ENCODE measurements at places on chromosomes 1 and 21. TPM values are rescaled to one million over a fixed set of nuclear protein-coding genes. Genes with fewer than 3 reads are reported as not detected.

- no peak for DNase-seq
These were observed 597.6 kb downstream of the ADGRL2 start for GRCh38 chr1:82398357-82398756.

The RSPO1 gene
- polyA plus RNA-seq: not detected

GRCh38 chr1:30916296-30916695 lies 7.7 kb upstream of the SDC3 start:
- no peak for DNase-seq

DNA sequence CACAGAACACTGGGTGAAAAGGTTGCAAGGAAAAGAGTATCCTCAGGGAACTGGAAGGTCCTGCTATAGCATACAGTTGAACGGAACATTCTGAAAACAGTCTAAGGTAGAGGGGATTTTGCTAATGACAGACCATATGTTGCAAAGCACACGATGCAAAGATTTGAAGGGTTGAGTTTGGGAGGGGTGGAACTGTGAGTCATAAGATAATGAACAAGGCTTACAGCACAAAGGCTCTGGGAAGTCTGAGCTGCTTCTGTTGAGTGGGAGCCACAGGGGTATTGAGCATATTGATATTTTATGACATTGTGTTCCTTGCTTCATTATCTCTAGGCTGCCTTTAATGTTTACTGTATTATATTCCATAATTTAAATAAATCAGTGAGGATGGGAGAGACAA lies 104.9 kb downstream of the PLPPR4 start:
- no peak for DNase-seq

GRCh38 chr1:28154078-28154594 lies 22.4 kb downstream of the PTAFR start:
- DNase-seq: no peak

The BMP8B gene
- polyA plus RNA-seq: 7.2 TPM

The OR10J5 gene
- polyA plus RNA-seq: not detected

GRCh38 chr1:154714052-154714623 lies 106.2 kb upstream of the ADAR start:
- no peak for DNase-seq

The HMCN1 gene
- polyA plus RNA-seq: 0.54 TPM

DNA sequence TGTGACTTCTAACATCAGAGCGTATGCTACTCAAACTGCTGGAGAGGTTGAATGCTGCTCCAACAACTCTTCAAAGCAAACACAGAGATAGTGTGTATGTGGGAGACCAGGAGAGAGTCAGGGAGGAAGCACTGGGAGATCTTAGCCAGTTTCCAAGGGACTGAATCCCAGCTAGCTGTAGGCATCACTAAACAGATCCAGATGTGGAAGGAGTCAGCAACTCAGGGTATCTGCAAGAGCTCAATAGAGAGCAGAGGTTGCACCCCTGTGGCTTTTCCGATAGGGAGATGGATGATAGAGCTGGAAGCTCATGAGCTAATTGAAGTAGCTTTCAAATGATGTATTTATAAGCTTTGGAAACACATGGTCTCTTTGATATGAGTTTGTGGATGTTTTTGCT lies 168.9 kb upstream of the HOOK1 start:
- no peak for DNase-seq

DNA sequence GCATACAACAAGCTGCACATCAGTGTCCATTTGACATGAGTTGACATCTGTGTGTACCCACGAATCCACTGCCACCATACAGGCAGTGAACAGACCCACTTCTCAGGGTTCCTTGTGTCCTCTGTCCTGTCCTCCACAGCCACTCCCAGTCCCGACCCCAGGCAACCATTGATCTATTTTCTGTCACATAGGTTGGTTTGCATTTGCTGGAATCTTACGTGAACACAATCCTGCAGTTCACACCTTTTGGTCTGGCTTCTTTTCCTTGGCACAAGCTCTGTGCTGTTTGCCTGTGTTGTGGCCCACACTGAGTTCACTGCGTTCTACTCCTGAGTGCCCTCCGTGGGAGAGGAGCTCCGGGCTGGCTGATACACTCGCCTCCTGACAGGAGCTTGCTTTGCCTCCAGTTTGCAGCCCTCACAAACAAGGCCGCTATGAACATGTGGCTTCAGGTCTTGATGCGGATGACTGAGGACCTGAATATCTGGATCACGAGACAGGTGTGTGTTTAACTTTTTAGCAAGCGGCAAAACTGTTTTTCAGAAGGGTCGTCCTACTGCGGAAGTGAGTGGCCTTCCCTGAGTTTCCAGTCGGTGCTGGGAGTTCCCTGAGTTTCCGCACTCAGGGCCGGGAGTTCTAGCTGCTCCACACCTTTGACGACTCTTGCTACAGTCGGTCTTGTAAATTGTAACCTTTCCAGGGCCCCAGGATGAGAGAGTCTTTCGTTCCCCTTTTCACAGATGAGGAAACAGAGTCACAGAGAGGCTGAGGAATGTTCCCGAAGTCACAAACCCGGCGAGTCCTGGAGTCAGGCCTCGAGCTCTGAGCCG lies 13.0 kb upstream of the COL18A1 start:
- DNase-seq: no peak

- no peak for DNase-seq
These were observed 64.8 kb downstream of the TSEN15 start for GRCh38 chr1:184116287-184116686.

The FAM177B gene
- polyA plus RNA-seq: 7.3 TPM

DNA sequence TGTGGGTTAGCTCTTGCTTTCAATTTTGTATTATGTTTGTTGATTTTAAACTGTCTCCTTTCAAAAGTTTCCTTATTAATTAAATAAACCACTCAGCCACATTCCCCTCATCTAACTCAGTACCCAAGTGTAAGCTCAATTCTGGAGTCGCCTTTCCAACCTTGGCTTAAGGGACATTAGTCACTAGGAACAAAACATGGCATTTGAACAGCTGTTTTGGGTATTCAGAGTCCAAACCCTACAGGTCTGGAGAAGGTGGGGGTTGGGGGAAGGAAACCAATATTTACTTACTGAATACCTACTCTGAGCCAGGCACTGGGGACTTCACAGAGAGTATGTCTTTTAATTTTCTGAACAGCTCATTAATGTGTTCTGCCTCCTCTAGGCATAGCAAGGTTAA lies 117.2 kb upstream of the JUN start:
- DNase-seq: no peak

DNA sequence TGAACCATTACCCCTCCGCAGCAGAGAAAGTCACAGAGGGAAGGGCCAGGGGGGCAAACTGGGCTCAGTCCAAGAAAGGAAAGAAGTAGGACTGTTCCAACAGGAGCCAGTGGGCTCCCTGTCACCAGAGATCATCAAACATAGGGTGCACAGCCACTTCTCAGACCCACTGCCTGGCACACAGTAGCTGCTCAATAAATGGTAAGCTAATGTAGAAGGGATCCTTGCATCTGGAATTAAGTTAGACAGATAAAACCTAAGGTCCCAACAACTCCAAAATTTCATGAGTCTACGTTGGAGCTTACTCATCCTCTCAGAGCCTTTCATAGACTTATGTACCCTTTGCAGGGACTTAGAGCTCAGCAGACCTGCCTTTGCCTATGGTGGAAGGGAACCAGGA lies 3.5 kb downstream of the BLACAT1 start:
- no peak for DNase-seq

DNA sequence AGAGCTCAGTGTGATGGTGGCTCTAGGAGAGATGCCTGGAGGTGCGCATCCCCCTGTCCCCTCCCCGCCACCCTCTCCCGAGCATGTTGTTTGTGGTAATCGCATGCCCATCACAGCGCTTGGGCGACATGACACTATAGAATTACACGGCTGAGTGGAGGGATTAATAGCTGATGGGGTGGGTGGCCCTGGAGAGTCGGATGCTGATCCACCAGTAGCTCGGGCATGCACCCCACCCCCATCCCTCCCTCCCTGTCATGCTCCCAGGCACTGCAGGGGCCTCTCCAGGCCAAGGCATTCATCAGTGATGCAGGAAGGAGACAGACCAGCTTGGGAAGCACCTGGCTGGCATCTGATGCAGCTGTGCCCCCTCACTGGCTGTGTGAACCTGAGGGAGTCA lies 159.0 kb upstream of the IGSF21 start:
- no peak for DNase-seq

The ALX3 gene
- not detected for polyA plus RNA-seq

- DNase-seq: peak; percentile 73
These were observed 71.4 kb downstream of the SLC44A5 start for GRCh38 chr1:75539230-75540116.

DNA sequence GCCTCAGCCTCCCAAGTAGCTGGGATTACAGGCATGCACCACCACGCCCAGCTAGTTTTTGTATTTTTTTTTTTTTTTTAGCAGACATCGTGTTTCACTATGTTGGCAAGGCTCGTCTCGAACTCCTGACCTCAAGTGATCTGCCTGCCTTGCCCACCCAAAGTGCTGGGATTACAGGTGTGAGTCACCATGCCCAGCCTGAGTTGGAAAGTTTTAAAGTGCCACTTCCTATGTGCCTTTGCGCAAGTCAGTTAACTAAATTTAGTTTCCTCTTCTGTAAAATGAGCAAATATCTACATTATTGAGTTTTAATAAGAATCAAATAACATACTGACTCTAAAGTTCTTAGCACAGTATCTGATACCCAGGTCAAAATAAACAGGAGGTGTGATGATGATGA lies 12.4 kb downstream of the SLC19A2 start:
- no peak for DNase-seq

DNA sequence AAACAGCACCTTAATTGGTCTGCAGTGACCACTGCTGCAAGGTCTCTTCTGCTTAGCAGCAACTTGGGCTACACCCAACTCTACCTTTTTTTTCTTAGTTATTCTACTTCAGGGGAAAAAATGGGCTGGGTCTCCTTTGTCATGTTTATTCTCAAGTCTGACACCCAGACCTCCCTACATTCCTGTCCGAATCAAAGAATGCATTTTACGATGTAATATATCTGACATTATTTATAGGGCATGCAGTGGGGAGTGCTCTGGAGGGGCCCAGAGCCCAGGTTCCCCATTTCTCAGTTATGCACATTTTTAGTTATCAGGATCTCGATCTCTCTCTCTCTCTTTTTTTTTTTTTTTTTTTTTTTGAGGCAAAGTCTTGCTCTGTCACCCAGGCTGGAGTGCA lies 50.5 kb downstream of the OPTC start:
- DNase-seq: no peak

DNA sequence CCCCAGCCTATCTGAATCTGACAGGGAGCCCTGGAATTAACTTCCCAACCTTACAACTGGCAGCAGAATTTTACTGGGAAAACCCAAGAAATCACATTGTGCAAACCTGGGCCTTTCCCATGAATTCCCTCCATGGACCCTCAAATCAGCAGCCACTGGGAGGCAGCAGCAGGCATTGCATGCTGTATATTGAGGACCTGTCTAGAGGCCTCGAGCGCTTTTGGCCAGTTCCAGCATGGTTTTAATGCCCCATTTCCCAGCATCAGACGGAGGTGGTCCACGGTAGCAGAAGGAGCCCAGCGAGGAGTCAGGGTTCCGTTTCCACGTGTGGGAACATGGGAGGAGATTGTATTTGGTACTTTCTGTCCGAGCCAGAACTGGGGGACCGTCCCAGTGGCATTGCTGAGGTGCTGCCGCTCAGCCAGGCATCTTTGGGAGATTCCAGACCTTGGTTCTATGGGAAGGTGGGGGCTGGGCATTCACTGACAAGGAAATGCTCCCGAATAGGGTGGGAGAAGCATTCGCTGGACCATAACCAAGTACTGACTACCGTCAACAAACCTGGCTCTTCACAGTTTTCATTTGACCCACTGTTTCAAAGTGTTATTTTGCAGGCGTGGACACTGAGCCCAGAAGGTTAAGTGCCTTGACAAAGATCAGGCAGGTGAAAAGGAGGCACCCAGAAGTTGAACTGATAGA lies 15.9 kb downstream of the BMP8A start:
- no peak for DNase-seq

GRCh38 chr1:227947386-227947675 lies 401 bp downstream of the WNT9A start:
- peak; percentile 61 for DNase-seq

The TBCE gene
- 14.7 TPM for polyA plus RNA-seq

GRCh38 chr1:27873671-27874384 lies 1.5 kb downstream of the THEMIS2 start:
- DNase-seq: no peak

- no peak for DNase-seq
These were observed 251.6 kb upstream of the DUSP10 start for GRCh38 chr1:221993444-221993948.

The CYP4A11 gene
- polyA plus RNA-seq: 0.16 TPM

The TRPM2 gene
- polyA plus RNA-seq: 2.7 TPM

- no peak for DNase-seq
These were observed at the start of gene GSTM1 for GRCh38 chr1:109687641-109688499. Gene GSTM1 (plus strand): TSS chr1:109687817. CDS start chr1:109687874, 57 bp downstream.

DNA sequence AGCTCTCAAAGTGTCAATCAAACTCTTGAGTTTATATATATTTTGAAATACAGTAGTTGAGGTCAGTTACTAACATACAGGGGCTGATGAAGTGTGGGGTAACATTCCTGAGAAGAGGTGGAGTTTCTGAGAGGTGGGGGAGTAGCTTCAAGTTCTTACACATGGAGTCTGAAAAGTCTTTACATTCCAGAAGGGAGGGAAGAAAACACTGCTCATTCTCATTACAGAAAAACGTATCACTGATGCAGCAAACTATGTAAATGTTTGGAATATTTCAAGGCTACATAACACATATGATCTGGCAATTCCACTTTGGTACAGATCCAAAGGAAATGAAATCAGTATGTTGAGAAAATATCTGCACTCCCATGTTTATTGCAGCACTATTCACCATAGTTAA lies 1065.8 kb upstream of the B3GALT2 start:
- no peak for DNase-seq

DNA sequence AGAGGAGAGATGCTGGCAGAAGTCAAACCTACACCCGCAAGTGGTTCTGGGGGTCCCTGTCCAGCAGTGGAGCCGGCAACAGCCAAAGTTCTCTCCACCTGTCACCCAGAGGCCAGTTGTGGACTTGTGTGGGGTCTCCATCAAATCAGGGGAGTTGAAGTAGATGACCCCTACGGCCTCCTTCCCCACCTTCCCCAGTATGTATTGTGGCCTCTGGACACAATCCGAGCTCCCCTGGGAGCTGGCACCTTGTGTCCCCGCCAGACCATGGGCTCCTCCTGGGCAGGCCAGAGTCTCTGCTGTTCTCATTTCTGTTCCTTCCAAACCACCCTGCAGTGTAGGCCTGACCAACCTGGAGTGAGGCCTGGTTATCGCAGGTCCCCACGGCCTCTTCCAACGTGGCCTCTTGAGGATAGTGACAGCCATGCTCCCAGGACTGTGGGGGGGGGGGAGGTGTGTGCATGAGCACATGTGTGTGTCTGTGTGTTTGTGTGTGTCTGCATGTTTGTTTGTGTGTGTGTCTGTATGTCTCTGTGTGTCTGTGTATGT lies 246.4 kb downstream of the MATN1 start:
- no peak for DNase-seq

Data from small intestine (tissue), 16 donors.